ENCODE measurements at places on chromosomes 2 and 18. TPM values are rescaled to one million over a fixed set of nuclear protein-coding genes. Genes with fewer than 3 reads are reported as not detected.

DNA sequence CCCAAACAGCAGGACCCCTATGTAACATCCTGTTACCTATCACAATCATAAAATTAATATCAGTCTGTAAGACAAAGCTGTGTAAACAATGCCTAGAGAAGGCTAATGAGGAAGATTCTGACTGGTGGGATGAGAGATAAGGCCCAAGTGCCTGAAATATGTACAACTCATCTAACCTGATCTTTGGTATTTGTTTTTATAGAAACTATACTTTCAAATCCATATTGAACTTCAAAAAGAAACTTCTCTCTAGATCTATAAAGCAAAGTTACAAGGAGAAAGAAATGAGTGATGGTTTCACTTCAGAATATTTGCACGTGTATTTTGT is 36.1 kb upstream of the ITGA4 start:
- no peak for DNase-seq

DNA sequence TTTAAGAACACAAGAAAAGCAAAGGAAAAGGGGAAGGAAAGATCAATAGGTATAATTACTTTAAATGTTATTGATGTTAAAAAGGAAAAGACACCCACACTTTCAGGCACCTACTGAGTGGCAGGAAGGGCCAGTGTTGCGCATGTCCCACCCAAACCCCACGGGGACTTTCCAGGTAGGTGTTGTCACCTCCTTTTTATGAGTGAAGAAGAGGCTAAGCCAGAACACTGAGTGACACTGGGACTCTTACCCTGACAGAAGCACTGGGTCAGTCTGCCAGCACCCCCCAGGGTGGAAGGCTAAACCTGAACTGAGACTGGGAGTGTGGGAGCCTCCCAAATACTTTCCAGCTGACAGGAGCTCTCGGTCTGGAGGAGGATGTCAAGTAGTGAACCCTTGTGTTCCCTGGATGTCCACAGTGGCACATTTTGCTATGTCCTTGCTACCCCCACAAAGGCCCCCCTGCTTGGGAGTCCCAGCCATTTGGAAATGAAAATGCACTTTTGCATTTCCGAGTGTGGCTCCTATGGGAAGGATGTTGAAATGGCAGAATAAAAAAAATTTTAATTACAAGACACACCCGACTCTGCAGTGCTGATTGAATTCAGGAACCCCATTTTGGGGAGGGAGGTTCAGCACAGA is 90.9 kb upstream of the SMAD2 start:
- DNase-seq: peak; percentile 43

SRD5A2 gene
- total RNA-seq: not detected

GRCh38 chr2:147441182-147441581 is 403.6 kb upstream of the ACVR2A start:
- no peak for DNase-seq

GRCh38 chr2:101704816-101705578 is 7.5 kb downstream of the MAP4K4 start:
- DNase-seq: no peak

- no peak for DNase-seq
Measured at GRCh38 chr2:217788669-217789002, 214.2 kb downstream of the TNS1 start.

- no peak for DNase-seq
Measured at GRCh38 chr2:26597197-26597596, 44.0 kb downstream of the CIB4 start.

- DNase-seq: no peak
Measured at GRCh38 chr18:59870623-59871130, 29.1 kb upstream of the PMAIP1 start.

- no peak for DNase-seq
Measured at GRCh38 chr18:61132031-61132430, 201.2 kb upstream of the CDH20 start.

All from aorta (tissue), 5 donors.